ENCODE measurements at places on chromosomes 5 and 9.

- DNase-seq = no peak
These were observed 88.3 kb downstream of the MAP1B start for GRCh38 chr5:72195581-72195980.

- no peak for DNase-seq
These were observed 70.5 kb upstream of the RAI14 start for GRCh38 chr5:34585601-34586104.

- DNase-seq = no peak
These were observed 20.1 kb upstream of the OTP start for GRCh38 chr5:77658662-77659061.

DNA sequence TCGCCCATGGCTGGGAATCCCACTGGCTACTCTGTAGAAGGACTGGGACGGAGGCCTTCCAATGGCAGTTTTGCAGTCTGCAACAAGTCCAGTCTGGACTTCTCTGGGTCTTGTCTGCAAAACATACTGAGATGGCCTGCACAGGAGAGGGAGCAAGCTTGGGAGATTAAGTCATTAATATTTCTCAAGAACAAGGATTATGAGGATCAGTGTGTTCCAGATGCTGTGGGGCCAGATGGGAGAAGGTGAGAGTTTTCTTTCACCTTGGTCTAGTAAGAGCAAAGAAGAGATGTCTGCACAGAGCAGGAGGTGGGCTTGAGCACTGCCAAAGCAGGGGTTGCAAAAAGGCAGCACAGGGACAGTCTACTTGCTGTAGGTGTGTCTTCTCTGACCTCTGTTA lies at the start of gene PDE6A:
Gene PDE6A (minus strand): TSS at position 128 of the 400 bp plus-strand sequence. CDS start 120 bp downstream, at position 8.
- DNase-seq = peak; percentile 92

GRCh38 chr5:64666078-64666477 lies 24.2 kb upstream of the SHISAL2B start:
- DNase-seq = no peak

DNA sequence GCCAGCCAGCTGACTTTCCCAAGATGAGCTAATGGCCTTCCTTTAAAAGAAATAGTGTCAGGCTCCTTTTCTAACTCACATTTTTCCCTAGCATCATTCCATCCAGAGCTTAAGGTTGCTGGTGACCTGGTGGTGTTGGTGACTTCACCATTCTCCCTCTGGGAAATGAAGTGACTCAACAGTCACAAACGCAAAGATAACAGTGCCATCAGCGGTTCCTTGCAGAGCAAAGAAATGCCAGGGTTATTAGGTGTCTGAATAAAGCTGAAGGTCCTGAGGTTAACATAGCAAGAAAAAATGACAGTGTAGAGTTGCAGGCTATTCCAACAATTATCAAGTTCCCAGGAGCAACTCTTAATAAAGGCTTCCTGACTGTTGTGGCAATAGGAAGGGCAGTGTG lies 111.8 kb upstream of the SLC44A1 start:
- DNase-seq = no peak

DNA sequence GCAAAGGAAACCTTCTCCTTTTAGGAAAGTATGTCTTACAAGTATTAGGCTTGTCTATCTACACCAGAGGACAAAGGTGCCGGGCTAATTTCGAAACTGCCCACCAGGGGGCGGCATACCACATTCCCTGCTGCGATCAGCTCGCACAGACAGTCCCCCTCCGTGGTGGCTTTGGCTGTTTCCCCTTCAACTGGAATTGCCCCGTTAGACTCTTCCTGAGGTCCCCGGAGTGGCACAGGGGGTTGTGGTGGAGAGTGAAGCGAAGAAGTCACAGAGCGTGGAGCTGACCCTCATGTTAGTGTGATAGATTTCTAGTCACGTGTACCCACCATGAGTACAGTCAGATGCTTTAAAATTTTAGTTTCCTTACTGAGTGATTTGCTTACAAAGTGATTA lies 17.5 kb downstream of the PTTG1 start:
- DNase-seq = peak; percentile 53

DNA sequence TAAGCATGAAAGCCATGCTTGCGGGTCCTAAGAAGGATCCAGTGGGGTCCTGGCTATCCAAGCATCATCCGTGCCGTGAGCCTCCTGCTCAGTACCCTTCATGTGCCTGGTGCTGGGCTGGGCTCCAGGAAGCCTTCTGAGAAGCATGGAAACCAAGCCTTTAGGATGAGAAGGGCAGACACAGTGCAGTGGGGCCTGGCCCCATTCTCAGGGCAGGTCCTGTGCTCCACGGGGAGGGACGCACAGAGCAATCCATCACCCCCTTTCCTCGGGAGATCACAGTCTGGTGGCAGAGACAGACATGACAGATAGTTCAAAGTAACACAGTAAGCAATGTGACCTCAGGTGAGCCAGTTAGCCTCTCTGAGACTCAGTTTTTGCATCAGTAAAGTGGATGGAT lies 76.9 kb downstream of the RGS3 start:
- no peak for DNase-seq

GRCh38 chr5:5418006-5418405 lies 4.5 kb upstream of the ICE1 start:
- no peak for DNase-seq

Data from NCI-H524 (cell line).